ENCODE measurements at places on chromosomes 11 and 22.

DNA sequence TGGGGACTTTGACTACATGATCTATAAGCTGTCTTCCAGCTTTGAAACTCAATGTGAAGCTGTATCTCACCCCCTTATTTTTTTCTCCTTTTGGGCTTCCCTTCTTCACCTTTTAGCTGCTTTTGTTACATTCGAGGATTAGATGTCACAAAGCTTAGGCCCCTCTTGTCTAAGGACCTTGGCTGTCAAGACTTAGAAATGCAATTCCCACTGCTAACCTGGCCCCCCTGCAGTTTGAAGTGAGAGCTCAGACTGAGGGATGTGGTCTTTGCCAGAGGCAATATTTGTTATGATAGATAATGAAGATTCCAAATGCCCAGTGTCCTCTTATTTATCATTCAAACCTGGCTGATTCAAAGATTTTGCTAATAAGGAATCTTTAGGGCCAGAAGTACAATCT lies 128.3 kb downstream of the ARL14EP start:
- DNase-seq, result no peak

- DNase-seq, result no peak
Measured at GRCh38 chr22:37911697-37912096, 5.6 kb downstream of the MICALL1 start.

- DNase-seq, result no peak
Measured at GRCh38 chr11:95154514-95154913, 64.9 kb downstream of the ENDOD1 start.

DNA sequence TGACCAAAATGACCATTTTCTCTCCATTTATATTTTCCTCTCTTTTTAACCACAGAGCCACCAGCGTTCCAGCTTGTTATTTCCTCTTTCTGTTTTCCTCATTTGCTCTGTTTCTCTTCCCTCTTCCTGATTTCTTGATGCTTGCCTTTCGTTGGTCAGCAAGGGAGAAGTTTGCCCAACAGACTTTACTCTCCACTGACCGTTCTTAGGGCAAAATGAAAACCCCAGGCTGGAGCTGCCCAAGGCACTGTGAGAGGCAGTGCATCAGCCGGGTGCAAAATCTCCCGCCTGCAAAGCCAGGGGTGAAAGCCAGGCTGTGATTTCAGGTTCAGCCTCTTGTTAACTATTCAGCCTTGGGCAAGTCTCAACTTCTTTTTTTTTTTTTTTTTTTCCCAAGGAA lies 26.1 kb upstream of the APLP2 start:
- no peak for DNase-seq

GRCh38 chr22:19232623-19233022 lies 54.1 kb upstream of the SLC25A1 start:
- no peak for DNase-seq

DNA sequence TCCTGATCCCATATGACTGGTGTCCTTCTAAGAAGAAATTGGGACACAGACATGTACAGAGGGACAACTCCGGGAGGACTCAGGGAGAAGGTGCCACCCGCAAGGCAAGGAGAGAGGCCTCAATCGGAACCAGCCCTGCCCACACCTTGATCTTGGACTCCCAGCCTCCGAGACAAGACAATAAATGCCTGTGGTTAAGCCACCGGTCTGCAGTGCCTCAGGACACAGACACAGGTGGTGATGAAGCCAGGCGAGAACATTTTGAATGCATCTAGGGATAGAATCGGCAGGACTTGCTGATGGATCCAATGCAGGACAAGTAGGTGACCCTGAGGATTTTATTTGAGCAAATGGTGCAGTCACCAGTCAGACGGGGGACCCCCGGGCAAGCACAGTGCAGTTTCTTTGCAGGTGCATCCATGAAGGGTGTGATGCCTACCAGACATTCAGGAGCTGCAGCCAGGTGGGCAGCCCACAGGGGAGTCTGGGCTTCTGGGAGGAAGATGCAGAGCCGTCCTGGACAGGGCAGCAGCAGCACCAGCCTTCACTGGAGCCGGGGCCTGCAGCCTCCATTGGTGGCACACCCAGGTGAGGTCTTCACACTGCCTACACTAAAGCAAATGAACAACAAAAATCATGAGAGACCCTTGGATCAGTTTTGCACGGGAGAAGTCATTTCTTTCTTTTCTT lies 20.2 kb upstream of the SEPTIN5 start:
- no peak for DNase-seq

DNA sequence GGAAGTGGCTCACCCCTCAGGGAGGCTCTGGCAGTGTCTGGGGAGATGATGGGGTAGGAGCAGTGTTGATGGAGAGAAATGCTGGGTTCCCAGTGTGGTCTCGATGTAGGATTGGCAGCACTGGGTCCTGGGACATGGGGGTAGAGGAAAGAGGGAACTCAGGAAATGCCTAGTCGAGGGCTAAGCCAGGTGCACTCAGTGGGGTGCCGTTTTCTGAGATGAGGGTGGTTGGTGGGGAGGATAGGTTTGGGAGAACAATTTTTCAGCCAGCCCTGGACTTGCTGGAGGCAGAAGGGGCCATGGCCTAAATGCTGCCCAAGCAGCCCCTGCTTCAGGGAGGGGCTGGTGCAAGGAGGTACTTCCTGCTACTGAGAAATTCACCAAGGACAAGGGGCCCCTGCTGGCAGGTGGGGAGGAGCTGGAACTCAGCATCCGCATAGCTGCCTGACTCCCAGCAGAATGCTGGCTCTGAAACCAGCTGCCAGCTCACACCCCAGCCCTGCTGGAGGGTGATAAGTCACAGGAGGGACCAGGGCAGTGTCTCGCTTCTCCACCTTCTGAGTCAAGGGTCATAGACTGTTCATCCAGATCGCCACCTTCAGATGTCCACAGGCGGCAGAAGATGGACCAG lies 6.0 kb downstream of the CCDC157 start:
- no peak for DNase-seq

DNA sequence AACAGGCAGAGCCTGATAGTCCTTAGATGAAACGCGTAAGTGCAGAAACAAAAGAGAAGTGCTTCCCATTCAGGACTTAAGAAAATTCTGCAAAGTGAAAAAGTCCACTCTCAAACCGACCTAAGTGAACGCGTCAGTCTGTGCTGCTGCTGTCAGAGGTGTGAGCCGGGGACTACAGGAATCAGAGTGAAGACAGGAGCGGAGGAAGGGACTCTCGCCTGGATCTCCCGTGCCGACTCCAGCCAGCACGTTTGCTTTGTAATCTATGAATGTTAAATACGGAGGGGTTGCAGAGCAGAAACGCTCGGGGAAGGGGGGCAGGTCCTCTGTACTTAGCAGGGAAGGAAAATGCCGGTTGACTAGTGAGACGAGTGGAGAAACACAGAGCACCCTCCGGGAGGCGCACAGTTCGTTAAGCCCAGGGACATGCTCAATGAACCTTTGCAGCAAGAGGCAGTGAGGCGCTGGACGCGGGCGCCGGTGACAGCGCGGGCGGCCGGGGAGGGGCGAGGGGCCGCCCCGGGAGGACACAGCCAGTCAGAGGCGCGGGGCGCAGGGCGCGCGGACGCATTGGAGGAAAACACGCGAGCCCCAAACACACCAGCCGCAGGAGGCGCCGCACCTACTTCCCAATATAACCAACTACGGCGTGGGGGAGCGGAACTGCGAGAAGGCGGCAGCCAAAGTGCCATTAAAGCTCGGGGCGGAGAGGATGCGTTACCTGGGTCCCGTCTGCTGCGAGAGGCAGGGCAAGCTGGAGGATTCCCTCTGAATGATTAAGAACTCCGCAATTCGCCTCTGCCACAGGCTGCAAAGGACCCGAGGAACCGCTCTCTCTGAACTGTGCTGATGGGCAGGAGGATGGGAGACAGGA lies at the start of gene CNTN5:
CNTN5 (plus strand) TSS at position 598 of the 874 bp plus-strand sequence.
- no peak for DNase-seq

DNA sequence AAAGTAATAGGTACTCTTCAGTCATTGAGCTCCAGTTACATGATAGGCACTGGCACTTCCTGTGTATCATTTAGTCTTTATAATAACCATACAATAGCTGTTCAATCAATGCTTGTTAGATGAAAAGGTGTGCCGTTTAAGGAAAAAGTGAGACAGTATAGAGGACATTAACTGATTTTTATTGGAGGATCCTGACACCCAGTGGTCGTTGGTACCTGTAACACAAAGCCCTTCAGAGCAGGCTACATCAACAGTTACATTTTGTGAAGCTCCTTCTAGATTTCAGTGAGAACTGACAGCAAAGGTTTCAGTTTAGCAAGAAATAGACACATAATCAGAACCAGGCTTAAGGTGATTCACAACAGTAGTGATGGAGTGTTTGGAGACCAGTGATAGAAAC lies 44.2 kb downstream of the CCDC81 start:
- DNase-seq, result no peak

GRCh38 chr22:22716136-22716665 lies 71.8 kb downstream of the GGTLC2 start:
- no peak for DNase-seq

DNA sequence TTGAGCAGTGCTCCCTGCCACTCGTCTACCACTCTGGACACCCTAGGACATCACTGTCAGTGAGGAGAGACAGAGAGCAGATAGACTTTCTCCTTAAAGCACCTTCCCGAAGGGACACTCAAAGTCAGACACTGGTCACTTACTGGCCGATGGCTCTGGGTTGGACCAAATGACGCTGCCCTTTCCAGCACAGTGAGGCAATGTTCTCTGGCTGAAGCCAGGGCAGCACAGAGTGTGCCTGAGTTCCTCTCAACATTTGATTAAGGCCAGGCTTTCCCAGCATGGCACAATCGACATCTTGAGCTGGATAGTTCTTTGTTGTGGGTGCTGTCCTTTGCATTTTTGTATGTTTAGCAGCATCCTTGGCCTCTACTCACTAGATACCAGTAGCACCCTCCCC lies 206.2 kb downstream of the CSNK2A3 start:
- no peak for DNase-seq

DNA sequence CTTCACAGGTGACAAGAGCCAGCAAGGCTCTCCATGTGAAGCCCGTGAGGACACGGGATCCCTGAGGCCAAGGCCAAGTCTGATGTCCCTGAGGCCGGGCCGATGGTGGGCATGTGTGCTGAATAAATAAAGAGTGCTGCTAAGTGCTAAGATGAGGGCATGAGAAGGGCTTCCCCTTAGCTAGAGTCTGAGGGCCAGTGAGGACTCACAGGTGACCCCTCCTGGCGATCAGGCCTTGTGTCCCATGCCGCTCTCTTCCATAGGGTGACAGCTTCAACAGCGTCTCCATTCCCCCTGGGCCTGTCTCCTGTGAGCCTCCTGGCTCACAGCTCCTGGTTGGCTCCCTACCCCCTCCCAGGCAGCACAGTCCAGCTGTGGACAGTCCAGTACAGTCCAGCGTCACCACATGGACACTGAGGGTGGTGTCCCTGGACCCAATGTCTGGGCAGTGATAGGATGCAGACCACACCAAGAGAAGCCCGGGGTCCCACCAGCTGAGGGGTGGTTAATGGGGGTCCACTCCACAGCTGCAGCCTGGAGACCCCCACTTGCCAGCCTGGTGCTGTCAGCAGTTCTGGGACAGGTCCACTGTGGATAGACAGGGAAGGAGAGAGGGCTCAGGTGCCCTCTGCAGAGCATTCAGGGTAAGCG lies 1033.2 kb downstream of the TBC1D22A start:
- no peak for DNase-seq

All from NCI-H187 (cell line).